ENCODE measurements at places on chromosomes 12 and 14. TPM values are rescaled to one million over a fixed set of nuclear protein-coding genes. Genes with fewer than 3 reads are reported as not detected.

ORAI1 gene
- 54.2 TPM for total RNA-seq

DEPDC4 gene
- total RNA-seq: 2.3 TPM

SMAGP gene
- total RNA-seq: 4.1 TPM

GPR84 gene
- 0.39 TPM for total RNA-seq

FAIM2 gene
- total RNA-seq: not detected

Data from activated naive CD8-positive, alpha-beta T cell treated with anti-CD3 and anti-CD28 coated beads, Interleukin-2, amount 10 ng/mL, durations not matched to agents 7 days and 5 days (primary cell).